Amygdala (tissue), 56 donors: ENCODE measurements at places on chromosomes 6 and 20.

DNA sequence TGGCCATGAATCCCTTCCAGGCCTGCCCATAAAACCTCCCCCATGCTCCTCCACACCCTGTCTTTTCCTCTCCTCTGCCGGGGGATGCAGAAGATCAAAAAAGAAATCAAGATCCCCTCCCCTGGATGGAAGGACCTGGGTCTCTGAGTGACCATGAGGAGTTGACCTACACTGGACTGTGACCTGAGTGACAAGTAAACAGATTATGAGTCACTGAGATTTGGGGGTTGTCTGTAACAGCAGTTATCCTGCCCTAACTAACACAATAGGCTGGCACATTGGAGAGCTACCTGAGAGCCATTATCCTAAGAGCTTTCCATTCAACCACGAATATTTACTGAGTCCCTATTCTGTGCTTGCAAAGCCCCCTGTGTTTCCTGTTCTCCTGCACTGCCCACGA, 28.4 kb upstream of the SIRPA start:
- DNase-seq: no peak

GRCh38 chr20:40714916-40715315, 25.9 kb upstream of the MAFB start:
- no peak for DNase-seq

DNA sequence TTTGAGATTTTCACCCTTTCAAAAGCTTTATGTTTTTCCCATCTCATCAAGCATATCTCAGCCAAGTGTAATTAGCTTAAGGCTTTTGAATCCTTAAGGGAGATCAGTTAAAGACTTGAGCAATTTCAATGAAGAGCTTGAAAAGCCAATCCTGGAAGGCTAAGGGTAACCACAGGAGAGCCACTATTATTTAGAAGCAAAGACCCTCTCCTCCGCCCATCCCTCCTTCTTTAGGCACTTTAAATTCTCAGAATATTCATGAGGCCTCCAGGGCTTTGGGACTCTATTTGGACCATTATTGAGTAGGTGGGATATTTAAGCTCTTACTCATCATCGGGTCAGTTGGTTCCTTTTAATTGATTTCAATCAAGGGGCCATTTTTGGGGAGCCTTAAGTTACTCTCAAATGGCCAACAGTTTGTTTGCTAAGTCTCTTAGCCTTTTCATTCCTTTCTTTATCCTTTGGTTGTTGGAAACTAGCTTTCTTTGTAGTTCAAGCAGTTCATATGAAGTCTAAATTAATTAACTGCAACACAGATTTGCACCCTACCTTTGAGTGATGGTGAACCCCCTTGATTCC, 567.2 kb downstream of the KIF16B start:
- no peak for DNase-seq

DNA sequence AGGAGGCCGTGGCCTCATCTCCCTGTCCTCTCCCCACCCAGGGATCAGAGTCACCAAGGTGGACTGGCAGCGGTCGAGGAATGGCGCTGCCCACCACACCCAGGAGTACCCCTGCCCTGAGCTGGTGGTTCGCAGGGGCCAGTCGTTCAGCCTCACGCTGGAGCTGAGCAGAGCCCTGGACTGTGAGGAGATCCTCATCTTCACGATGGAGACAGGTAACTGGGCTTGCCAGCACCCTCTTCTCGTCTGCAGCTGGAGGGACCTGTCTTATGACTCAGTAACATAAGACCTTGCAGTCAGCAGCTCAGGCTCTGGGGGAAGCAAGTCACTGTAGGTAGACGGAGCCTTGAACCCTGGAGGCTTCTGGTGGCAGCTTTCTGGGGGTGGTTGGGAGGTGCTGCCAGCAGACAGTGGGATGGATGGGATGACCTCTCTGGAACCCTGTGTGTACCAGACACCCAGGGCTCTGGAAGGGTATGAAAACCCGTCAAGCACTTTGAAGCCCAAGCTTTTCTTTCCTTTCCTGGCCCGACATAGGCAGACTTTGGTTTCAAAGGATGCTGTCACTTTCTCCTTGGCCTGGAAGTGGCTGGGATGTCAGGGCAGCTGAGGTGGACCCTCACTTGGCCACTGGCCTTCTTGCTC, 13.8 kb downstream of the TGM6 start:
- DNase-seq: no peak

DNA sequence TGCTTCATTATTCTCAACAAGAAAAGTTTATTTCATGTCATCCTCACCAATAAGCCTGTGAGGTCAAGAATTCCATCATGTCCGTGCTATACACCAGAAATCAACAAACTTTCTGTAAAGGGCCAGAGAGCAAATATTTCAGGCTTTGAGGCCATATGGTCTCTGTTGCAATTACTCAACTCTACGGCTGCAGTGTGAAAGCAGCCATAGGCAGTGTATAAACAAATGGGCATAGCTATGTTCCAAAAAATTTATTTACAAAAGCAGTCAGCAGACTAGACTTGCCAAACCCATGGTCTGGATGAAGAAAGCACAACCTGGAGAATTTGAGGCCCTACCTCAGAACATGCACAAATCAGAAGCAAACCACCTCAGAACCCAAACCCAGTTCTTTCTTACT, 118.5 kb downstream of the PCSK2 start:
- no peak for DNase-seq
